ENCODE measurements at places on chromosomes 6 and 20. TPM values are rescaled to one million over a fixed set of nuclear protein-coding genes. Genes with fewer than 3 reads are reported as not detected.

SLC17A4 gene
- 23.7 TPM for total RNA-seq

LIN28B gene
- total RNA-seq: not detected

DNA sequence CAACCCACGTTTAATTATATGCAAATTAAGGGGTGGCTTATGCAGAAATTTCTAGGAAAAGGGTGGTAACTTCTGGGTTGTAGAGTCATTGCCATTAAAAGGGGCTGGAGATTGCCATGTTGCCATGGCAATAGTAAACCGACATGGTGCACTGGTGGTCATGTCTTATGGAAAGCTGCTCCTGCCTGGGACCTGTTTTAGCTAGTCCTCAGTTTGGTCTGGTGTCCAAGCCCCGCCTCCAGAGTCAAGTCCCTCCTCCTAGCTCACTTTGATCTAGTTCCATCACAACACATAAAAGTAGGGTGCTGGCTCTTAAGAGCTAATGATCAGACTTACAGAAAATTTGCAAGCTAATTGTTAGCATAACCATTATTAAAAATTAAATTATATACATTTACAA, 5.3 kb downstream of the SLC22A2 start:
- H3K4me1 ChIP-seq: no peaks in the 10 kb centered on the region
- H3K4me3 ChIP-seq: no peak overlapping the region
- no peak for DNase-seq
- peak overlapping the region; percentile 70 for H3K27ac ChIP-seq
- H3K27me3 ChIP-seq: no peaks in the 10 kb centered on the region

DNA sequence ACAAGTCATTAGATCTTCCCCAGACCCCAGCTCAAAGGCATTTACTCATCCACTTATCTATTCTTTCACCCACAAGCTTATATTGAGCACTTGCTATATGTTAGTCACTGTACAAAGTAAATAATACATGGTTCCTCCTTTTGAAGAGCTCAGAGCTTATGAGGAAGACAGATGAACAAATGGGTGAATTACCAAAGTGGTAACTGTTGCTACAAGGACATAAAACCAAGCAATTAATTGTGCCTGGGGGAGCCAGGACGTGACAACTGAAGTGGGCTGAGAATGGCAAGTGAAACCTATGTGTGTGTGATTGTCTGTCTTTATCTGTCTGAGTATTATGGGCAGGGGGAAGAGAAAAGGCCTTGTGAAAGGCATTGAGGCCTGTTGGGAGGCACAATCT, 45.6 kb upstream of the AKIRIN2 start:
- no peak overlapping the region for H3K27ac ChIP-seq
- no peaks in the 10 kb centered on the region for H3K27me3 ChIP-seq
- H3K4me3 ChIP-seq: no peak overlapping the region

GRCh38 chr6:21406316-21406715, 187.2 kb upstream of the SOX4 start:
- H3K27me3 ChIP-seq: no peaks in the 10 kb centered on the region
- no peaks in the 10 kb centered on the region for H3K4me1 ChIP-seq
- DNase-seq: no peak

DNA sequence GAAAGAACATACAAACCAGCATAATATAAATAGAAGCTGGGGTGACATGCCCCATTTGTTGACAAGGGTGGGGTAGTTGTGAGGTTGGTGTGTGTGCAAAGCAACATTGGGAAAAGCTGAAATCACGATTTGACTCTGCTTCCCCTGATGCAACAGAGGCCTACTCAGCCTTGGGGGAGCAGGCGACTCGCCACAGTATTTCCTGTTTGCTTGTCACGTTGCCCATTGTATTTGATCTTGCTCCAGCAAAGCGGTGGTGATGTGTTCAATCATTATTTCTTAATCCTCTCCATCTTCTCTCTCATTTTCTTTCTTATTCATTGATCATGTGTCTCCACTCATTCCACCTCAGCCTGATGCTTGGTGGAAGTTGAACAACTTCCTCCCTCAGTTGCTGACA, 165.8 kb upstream of the CITED2 start:
- H3K4me3 ChIP-seq: no peak overlapping the region
- no peak for DNase-seq
- H3K27ac ChIP-seq: no peak overlapping the region
- no peaks in the 10 kb centered on the region for H3K27me3 ChIP-seq

- H3K4me3 ChIP-seq: no peak overlapping the region
- H3K27me3 ChIP-seq: no peaks in the 10 kb centered on the region
- no peak for DNase-seq
- H3K36me3 ChIP-seq: no peaks in the 10 kb centered on the region
Observed at GRCh38 chr6:30002871-30003270, 58.2 kb upstream of the POLR1H start.

GRCh38 chr6:11613858-11614257, 76.3 kb downstream of the TMEM170B start:
- no peaks in the 10 kb centered on the region for H3K27me3 ChIP-seq
- H3K4me3 ChIP-seq: no peak overlapping the region
- H3K4me1 ChIP-seq: no peaks in the 10 kb centered on the region
- no peaks in the 10 kb centered on the region for H3K36me3 ChIP-seq

LAMA2 gene
- 7.2 TPM for total RNA-seq

DNA sequence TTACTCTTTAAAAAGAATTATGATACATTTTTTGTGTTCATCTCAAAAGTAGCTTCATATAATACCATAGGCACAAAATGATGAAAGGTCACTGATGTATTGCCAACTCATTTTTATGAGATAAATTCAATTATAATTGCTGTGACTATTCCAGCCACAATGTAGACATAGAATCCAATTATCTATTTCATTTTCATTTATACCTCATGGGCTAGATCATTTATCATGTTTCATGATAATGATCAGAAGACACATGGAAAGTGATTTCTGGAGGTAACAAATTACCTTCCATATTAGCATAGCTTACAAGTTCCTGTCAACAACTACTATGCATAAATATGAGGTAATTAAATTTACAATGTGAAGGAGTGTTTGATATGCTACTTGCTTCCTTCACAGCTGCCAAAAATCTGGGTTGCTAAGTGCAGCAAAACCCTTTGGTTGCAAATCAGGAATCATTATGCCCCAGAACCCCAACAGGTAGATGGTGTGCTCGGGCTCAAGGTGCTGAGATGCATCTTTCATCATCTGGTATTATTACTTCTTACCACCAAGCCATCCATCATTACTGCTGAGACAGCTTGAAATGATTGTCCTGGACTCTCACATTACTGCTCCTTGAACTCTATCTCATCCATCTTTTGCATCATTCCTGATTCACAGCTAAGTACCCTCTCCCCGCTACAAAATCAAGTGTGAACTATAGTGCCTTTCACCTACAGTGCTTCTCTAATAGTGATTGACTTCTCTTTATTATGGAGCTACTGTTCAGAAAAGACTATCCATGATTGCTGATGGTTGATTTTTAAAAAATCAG, 306.0 kb upstream of the THEMIS start:
- H3K27ac ChIP-seq: no peak overlapping the region
- no peaks in the 10 kb centered on the region for H3K36me3 ChIP-seq
- no peaks in the 10 kb centered on the region for H3K27me3 ChIP-seq
- no peak for DNase-seq
- H3K4me1 ChIP-seq: no peaks in the 10 kb centered on the region

RUNX2 gene
- total RNA-seq: 0.30 TPM

DNA sequence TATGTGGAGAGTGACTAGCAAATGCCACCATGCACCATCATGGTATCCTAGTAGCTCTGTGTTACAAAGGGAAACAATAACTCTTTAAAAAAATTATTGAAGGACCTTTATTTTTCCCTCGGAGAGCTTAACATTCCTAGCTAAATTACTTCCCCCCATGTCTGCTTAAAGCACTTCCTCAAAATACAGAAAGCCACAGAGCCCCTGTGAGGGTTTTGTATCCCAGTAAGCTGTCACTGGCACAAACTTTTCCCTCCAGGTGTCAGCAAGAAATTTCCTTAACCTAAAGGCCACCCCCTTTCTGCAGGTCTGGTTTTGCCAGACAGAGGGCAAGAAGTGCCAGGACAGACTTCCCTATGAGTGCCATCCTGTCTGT, 340.0 kb upstream of the PRDM1 start:
- no peak overlapping the region for H3K4me3 ChIP-seq
- no peak overlapping the region for H3K27ac ChIP-seq
- no peaks in the 10 kb centered on the region for H3K27me3 ChIP-seq
- no peaks in the 10 kb centered on the region for H3K36me3 ChIP-seq
- DNase-seq: no peak

SCUBE3 gene
- total RNA-seq: 0.05 TPM

GRCh38 chr6:43033496-43034189, 12.2 kb downstream of the RRP36 start:
- no peak overlapping the region for H3K4me3 ChIP-seq
- H3K4me1 ChIP-seq: no peaks in the 10 kb centered on the region
- H3K36me3 ChIP-seq: peaks cover 14% of the 10 kb centered on the region
- no peak for DNase-seq

ANKS1A gene
- total RNA-seq: 10.4 TPM

- DNase-seq: no peak
- no peak overlapping the region for H3K4me3 ChIP-seq
- H3K36me3 ChIP-seq: no peaks in the 10 kb centered on the region
Observed at GRCh38 chr6:131255434-131255833, 120.2 kb downstream of the AKAP7 start.

DNA sequence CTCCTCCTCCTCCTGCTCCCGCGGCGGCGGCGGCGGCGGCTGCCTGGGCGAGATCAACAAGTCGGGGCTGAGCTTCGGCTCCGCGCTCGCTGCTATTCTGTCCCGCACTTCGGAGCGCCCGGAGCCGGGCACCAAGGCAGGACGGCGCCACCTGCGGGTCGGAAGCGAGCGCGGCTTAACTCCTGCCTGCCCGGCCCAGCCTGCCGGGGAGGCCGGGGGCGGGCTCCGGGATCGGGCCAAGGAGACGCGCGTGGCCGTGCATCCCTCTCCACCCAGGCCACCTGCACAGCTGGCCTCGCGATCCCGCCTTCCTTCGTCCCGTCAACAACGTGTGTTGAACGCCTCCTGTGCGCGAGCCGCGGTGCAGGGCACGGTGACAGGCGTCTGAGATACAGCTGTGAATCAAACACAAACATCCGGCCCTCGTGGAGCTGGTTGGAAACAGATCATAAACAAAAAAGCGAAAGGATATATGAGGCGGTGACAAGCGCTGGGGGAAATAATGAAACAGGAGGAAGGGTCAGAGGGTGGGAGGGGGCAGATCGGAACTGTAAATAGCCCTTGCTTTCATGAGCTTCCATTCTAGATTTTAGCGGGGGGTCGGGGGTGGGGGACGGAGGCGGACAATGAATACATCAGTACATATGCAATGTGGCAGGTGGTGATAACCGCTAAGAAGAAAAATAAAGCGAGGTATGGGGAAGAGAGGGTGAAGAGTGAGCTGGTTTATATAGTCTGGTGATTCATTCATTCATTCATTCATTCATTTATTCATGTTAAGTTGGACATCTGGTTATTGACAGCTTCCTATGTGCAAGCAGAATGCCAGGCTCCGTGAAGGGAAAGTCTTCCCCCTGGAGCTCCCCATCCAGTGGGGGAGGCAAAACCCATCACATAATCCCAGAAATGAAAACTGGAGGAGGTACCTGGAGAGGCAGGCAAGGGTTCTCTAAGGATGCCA, 2.0 kb upstream of the KCNB1 start:
- H3K27me3 ChIP-seq: no peaks in the 10 kb centered on the region
- H3K4me1 ChIP-seq: no peaks in the 10 kb centered on the region
- no peak overlapping the region for H3K27ac ChIP-seq
